Upper lobe of left lung (tissue), 6 donors: ENCODE measurements at places on chromosomes 16 and 17. TPM values are rescaled to one million over a fixed set of nuclear protein-coding genes. Genes with fewer than 3 reads are reported as not detected.

- no peak for DNase-seq
- no peaks in the 10 kb centered on the region for H3K4me1 ChIP-seq
- no peak overlapping the region for H3K4me3 ChIP-seq
- H3K27me3 ChIP-seq: no peaks in the 10 kb centered on the region
Observed at GRCh38 chr17:33968350-33969044, 286.6 kb upstream of the CCL2 start.

- H3K4me3 ChIP-seq: no peak overlapping the region
- H3K4me1 ChIP-seq: peaks cover 18% of the 10 kb centered on the region
- no peak for DNase-seq
- H3K27ac ChIP-seq: no peak overlapping the region
- H3K36me3 ChIP-seq: no peaks in the 10 kb centered on the region
Observed at GRCh38 chr17:74868908-74869255, 3.9 kb downstream of the FDXR start.

- no peak overlapping the region for H3K4me3 ChIP-seq
- H3K27me3 ChIP-seq: no peaks in the 10 kb centered on the region
- no peak for DNase-seq
- H3K27ac ChIP-seq: peak overlapping the region; percentile 66
Observed at GRCh38 chr17:68576811-68577496, 24.2 kb downstream of the FAM20A start.

DNA sequence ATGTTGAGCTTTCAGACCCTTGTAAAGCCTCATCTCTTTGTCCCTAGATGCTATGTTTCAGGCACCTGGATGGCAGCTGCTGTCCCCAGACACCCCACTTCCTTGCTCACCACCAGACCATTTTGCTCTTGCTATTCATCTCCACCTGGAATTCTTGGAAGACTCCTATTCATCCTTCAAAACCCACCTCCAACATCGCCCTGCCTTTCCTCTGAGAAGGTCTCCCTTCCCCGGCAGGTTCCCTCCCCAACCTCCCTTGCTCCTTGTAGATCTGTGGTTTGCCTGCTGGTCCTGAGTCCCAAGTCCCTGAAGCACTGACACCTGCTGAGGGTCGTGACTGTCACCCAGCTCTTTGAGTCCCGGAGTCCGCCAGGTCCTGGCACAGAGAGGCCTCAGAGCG is 9.9 kb downstream of the ZNF469 start:
- H3K27me3 ChIP-seq: no peaks in the 10 kb centered on the region
- no peaks in the 10 kb centered on the region for H3K36me3 ChIP-seq
- no peak overlapping the region for H3K4me3 ChIP-seq
- no peaks in the 10 kb centered on the region for H3K4me1 ChIP-seq
- no peak for DNase-seq

The RAMP2 gene
- 12.2 TPM for total RNA-seq

- no peaks in the 10 kb centered on the region for H3K36me3 ChIP-seq
- DNase-seq: no peak
- H3K27ac ChIP-seq: no peak overlapping the region
- no peak overlapping the region for H3K4me3 ChIP-seq
Observed at GRCh38 chr16:35745191-35745590, 2285.8 kb downstream of the TP53TG3F start.

DNA sequence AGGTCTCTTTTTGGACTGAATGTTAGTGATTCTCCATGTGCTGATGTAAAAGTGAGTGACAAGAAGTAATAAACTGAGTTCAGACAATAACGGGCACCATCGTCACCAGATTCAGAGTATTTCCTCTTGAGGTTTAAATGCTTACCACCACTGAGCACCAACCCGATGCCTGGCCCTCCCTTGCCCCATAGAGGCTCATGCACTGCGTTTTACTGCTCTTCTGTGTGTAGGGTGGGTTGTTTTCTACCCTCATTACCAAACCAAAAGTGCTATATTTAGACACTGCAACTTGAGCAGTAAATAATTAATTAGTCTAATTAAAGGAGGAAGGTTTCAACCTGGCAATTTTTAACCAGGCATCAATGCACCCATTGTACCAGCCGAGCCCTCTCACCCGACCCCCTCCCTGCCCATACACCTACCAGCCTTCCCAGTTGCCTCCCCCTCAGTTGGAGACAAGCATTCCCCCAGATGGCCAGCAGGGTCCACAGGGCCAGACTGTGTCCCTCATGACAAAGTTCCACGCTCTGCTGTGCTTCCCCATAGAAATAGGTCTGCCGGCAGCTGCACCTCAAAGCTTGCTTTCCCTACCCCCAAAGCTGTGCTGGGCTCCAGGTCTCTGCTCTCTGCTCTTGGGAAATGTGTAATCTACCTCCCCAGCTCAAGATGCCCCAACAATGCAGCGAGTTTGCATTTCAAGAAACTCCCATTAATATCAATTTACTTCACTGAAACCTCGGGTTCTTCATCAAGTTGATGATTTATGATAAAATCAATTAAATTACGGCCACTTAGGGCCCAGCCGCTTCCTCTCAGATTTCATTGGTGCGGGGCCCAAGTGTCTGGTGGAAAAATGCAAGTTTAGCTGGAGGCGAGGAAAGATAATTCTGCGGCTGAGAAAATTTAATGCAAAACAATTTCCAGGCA is 16.0 kb downstream of the HOXB4 start:
- H3K27ac ChIP-seq: no peak overlapping the region
- no peaks in the 10 kb centered on the region for H3K27me3 ChIP-seq
- no peaks in the 10 kb centered on the region for H3K36me3 ChIP-seq
- no peak for DNase-seq

DNA sequence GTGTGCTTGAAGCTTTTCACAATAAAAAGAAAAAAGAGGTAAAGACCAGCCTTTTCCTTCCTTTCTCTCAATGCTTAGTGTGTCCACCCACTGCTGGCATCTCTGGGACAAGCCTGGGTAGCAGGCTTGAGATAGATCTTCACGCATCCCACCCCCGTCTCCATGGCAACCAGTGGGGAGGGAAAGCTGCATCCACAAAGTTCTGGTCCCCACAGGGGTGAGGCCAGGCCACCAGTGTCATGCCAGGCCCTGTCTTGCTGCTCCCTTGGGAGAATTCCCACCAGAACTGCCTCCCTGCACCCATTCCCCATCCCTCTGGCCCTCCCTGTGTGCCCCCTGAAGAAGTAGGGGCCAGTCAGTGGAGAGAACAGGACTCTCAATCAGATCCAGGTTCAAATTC is 259.9 kb downstream of the MRTFB start:
- no peaks in the 10 kb centered on the region for H3K4me1 ChIP-seq
- H3K27me3 ChIP-seq: no peaks in the 10 kb centered on the region
- DNase-seq: no peak
- no peak overlapping the region for H3K27ac ChIP-seq
- no peak overlapping the region for H3K4me3 ChIP-seq

- no peaks in the 10 kb centered on the region for H3K27me3 ChIP-seq
- no peaks in the 10 kb centered on the region for H3K4me1 ChIP-seq
- DNase-seq: no peak
- no peak overlapping the region for H3K27ac ChIP-seq
Observed at GRCh38 chr17:61505846-61506627, 53.8 kb downstream of the TBX4 start.

The RDM1 gene
- not detected for total RNA-seq

The KAT7 gene
- 30.1 TPM for total RNA-seq

DNA sequence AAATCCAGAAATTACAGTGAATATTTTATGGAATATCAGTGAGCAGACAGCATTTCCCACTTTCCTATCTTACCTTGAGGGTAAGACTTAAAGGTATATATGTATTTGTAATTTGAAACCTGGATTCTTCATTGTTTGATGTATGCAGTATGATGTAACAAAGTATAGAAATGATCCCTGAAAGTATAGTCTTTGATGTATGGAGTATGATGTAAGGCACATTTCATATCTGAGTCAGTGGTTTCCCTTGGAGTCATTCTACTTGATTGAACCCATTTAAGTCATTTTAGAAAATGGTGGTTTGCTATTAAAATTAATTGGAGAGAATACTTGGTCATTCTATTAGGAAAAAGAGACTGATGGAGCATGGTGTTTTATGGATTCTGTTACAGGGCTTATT is 10.1 kb downstream of the AMZ2 start:
- no peaks in the 10 kb centered on the region for H3K27me3 ChIP-seq
- no peak overlapping the region for H3K4me3 ChIP-seq
- no peak overlapping the region for H3K27ac ChIP-seq
- H3K36me3 ChIP-seq: no peaks in the 10 kb centered on the region
- peaks cover 3% of the 10 kb centered on the region for H3K4me1 ChIP-seq

DNA sequence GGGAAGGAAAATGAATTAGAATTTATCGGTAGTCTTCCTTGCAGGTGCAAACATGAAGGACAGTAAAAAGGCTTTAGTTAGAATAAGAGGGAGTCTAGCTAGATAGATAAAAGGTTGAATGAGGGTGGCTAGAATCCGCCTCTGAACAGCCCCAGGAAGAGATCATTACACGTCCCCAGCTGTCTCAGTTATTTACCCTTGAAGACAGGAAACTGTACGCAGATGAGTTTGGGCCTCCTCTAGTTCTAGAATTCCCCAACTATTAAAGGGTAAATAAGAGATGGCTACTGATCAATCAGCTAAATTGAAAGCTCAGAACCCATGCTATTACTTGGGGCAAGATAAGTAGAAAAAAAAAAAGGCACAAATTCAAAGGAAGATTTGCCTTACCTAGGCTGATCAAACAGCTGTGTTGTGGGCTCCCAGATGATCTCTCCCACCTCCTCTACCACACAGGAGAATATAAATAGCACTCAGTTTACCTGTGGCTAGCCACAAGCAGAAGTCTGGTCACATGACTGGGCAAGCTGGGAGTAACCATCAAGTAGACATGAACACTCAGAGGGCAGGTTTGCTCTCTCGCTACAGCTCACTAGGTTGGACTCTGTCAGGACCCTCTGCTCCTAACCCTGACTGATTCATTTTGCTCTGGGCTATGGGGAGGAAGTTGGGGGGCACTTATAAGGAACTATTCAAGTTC is 17.0 kb downstream of the FAM117A start:
- no peak overlapping the region for H3K4me3 ChIP-seq
- H3K27ac ChIP-seq: peak overlapping the region; percentile 13

The HSD17B1 gene
- total RNA-seq: 6.3 TPM

- H3K4me3 ChIP-seq: no peak overlapping the region
- peaks cover 46% of the 10 kb centered on the region for H3K4me1 ChIP-seq
- no peaks in the 10 kb centered on the region for H3K27me3 ChIP-seq
Observed at GRCh38 chr17:80025796-80026195, 9.9 kb downstream of the TBC1D16 start.

The OMG gene
- 8.1 TPM for total RNA-seq

The NXPH3 gene
- total RNA-seq: 6.5 TPM

GRCh38 chr17:18987230-18987610 is 17.3 kb downstream of the FAM83G start:
- DNase-seq: no peak
- no peak overlapping the region for H3K4me3 ChIP-seq
- no peaks in the 10 kb centered on the region for H3K36me3 ChIP-seq
- H3K4me1 ChIP-seq: peaks cover 17% of the 10 kb centered on the region
- H3K27me3 ChIP-seq: no peaks in the 10 kb centered on the region
- no peak overlapping the region for H3K27ac ChIP-seq

The GRB7 gene
- 82.8 TPM for total RNA-seq

GRCh38 chr16:26697807-26698206 is 368.9 kb upstream of the C16orf82 start:
- no peaks in the 10 kb centered on the region for H3K4me1 ChIP-seq
- H3K4me3 ChIP-seq: no peak overlapping the region
- no peaks in the 10 kb centered on the region for H3K27me3 ChIP-seq
- no peaks in the 10 kb centered on the region for H3K36me3 ChIP-seq

GRCh38 chr17:5254903-5255521 is 20.4 kb upstream of the SCIMP start:
- no peak overlapping the region for H3K4me3 ChIP-seq
- H3K4me1 ChIP-seq: no peaks in the 10 kb centered on the region
- H3K36me3 ChIP-seq: no peaks in the 10 kb centered on the region
- H3K27me3 ChIP-seq: no peaks in the 10 kb centered on the region
- DNase-seq: no peak

DNA sequence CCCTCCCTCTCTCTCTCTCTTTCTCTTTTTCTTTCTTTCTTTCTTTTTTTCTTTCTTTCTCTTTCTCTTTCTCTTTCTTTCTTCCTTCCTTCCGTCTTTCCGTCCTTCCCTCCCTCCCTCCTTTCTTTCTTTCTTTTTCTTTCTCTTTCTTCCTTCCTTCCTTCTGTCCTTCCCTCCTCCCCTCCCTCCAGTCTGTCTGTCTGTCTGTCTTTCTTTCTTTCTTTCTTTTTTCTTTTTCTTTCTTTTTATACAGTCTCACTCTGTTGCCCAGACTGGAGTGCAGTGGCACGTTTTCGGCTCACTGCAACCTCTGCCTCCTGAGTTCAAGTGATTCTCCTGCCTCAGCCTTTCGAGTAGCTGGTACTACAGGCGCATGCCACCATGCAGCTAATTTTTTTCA is 14.4 kb downstream of the CA4 start:
- H3K4me1 ChIP-seq: peaks cover 64% of the 10 kb centered on the region
- H3K27ac ChIP-seq: peak overlapping the region; percentile 87
- no peaks in the 10 kb centered on the region for H3K27me3 ChIP-seq
- DNase-seq: no peak

DNA sequence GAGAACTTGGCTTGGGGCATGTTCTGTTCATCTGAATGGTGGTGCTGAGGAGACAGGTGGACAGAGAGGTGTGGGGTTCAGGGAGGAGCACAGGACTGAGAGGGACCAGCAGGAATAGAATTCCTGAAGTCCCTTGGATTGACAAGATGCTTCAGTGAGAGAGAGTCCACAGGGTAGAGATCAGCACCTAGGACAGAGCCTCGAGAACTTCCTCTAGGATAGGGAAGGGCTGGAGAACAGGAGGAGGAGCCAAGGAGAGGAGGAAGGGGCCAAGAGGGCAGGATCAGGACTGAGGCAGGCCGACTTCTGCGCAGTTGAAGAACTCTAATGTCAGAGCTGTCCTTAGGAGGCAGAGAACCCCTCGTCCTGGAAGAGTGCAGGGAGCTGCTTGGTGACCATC is 138.4 kb downstream of the PRKCB start:
- no peak overlapping the region for H3K4me3 ChIP-seq
- DNase-seq: no peak
- H3K27me3 ChIP-seq: no peaks in the 10 kb centered on the region
- no peaks in the 10 kb centered on the region for H3K36me3 ChIP-seq

- peaks cover 20% of the 10 kb centered on the region for H3K4me1 ChIP-seq
- no peak overlapping the region for H3K27ac ChIP-seq
- no peak overlapping the region for H3K4me3 ChIP-seq
- H3K36me3 ChIP-seq: no peaks in the 10 kb centered on the region
- no peaks in the 10 kb centered on the region for H3K27me3 ChIP-seq
Observed at GRCh38 chr16:85425074-85425662, 188.0 kb upstream of the GSE1 start.

DNA sequence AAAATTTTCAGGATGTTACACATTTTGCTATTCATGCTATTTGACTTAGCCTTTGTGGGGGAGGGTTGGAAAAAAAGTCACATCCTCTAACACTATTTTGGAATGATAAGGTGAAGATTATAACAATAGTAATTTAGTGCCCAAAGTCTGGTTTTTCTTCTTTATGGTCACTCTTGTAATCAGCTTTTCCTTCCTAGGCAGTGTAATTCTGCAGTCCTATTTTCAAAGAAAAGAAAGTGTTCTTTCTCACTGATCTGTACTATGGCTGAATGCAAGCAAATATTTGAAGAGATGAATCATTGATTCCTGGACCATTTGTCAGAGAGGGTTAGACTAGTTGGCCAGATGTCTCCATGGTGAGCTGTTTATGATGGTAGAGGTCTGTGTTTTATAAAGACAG is 8.4 kb downstream of the RSPRY1 start:
- no peaks in the 10 kb centered on the region for H3K36me3 ChIP-seq
- no peak overlapping the region for H3K27ac ChIP-seq

The CDR2L gene
- 15.6 TPM for total RNA-seq
